ENCODE measurements at places on chromosomes 13 and 19.
A peak's percentile ranks its signal among the peaks of the same experiment; 100 is the strongest.

- DNase-seq: no peak
Measured at GRCh38 chr19:591099-591958, 1.6 kb downstream of the HCN2 start.

DNA sequence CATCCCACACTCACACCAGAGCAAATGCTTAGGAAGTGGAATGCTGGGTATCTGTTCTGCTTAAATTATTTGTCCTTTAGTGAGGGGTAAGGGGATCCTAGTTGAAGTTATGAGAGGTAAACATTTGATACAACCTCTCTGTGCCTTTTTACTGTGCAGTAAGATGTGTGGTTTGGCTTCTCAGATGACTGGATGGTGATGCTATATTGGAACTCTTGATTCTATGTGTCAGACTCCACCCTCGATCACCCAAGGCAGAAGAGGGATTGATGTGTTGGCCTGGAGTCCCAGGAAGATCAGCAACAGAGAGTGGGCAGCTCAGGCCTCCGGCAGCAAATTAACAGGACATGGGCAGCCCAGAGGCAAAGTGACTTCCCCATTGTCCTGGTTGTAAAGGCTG lies 66.7 kb downstream of the SIPA1L3 start:
- no peak for DNase-seq

DNA sequence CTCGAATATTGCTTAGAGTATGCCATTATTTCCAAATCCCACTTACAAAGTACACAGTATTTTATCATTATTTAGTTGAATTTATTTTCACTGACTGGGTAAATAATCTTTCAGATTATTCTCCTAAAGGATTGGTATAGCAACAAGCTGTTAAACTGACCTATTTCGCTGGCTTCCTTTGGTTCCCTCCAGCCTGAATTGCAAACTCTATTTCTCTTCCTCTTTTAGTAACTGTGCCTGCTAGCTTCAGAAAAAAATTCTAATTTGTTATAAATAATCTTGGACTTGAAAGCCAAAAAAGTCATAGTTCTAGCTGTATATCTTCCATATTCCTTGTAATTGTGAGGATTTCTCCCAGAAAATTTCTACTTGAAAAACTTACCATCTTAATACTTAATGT lies 15.0 kb upstream of the CCNA1 start:
- DNase-seq: no peak

- DNase-seq: no peak
Measured at GRCh38 chr13:32309312-32310133, 5.6 kb downstream of the ZAR1L start.

- no peak for DNase-seq
Measured at GRCh38 chr19:17953316-17953801, 13.5 kb upstream of the KCNN1 start.

GRCh38 chr19:31907661-31908060 lies 437.7 kb upstream of the ZNF507 start:
- DNase-seq: no peak

DNA sequence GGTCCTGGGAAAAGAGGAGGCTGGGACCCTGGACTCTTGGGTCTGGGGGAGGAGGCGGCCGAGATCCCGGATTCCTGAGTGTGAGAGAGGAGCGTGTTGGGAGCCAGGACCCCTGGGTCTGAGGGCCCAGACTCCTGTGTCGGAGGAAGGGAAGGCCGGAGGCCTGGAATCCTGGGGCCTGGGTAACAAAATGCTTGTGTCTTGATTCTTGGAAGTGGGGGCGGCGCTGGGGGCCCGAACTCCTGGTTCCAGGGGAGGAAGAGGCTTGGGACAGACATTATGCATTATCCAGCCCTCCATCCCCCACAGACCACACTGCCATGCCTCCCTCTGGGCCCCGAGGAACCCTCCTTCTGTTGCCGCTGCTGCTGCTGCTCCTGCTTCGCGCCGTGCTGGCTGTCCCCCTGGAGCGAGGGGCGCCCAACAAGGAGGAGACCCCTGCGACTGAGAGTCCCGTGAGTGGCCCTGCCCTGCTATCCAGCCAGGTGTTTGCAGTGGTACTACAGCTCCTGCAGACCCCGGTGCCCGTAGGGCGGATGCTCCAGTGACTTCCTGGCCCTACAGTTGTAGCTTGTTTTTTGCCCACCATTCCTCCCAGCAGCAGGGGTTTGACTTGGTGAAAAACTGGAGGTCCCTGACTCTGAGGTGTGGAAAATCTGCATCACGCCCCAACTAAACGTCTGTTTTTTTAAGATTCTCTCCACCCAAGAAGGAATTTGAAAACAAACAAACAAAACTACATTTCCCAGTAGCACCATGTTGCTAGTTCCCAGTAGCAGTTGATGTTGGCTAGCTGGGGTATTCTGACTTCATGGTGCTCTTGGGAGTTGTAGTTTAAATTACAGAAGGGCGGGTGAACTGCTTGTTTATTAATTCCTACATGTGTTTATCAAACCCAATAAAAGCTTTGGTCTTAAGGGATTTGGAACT lies 630 bp downstream of the NUCB1 start:
- no peak for DNase-seq

DNA sequence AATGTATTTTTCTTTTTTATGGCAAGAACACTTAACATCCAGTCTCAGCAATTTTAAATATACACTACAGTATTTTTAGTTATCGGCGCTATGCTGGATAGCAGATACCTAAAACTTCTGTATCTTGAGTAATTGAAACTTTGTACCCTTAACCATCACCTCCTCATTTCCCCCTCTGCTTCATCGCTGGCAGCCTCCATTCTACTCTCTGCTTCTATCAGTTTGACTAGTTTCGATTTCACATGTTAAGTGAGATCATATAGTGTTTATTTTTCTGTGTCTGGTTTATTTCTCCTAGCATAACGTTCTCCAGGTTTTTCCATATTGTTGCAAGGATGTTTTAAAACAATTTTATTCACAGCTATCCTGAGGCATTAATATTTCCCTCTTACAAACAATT lies 340.8 kb upstream of the SLC10A2 start:
- DNase-seq: no peak

DNA sequence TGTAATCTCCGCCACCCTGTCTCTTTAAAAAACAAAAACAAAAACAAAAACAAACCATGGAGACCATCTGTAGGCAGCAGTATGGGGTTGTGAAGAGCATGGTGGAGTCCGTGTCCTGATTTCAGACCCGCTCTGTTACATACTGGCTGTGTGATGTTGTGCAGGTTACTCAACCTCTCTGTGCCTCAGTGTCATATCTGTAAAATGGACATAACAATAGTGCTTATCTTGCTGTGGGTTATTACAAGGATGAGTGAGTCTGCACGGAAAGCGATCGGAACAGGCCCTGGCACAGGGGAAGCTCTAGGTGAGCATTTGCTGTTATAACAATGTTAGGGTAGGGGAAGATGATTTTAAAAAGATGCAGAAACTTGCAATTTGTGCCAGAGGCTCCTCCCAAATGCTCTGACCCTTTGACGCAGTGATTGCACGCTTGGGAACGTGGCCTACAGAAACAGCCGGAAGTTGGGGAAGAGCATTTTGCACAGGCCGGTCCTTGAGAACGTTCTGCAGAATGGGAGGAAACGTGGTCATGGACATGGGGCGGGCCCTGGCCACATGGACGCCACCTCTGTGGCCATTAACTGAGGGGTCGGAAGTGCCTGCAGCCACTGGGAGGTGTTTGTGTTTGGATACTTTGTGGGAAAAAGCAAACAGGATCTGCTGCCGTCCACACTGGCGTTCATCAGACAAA lies 15.7 kb upstream of the SELENOW start:
- DNase-seq: no peak

- no peak for DNase-seq
Measured at GRCh38 chr13:94389604-94390351, 89.7 kb downstream of the DCT start.

- no peak for DNase-seq
Measured at GRCh38 chr19:16160943-16161560, 12.3 kb downstream of the CIB3 start.

- DNase-seq: no peak
Measured at GRCh38 chr19:58367698-58368454, 5.3 kb upstream of the ZNF497 start.

GRCh38 chr19:18433015-18433691 lies 4.8 kb downstream of the ISYNA1 start:
- DNase-seq: no peak

DNA sequence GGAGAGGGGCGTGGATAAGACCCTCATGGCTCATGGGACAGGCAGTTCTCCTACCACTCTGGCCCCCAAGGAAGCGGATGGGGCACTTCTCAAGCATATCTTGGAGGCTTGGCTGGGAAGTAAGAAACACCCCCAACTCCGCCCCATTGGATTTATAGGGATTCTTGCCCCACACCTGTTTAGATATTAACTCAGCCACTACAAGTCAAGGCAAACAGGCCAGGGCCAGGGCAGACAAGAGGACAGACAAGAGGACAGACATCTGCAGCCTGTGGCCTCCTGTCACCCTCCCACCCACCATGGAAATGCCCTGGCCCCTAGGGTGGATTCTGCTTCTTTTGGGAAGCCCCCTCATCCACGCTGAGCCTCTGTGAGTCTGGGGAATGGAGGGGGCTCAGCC lies 24.1 kb downstream of the RDH8 start:
- DNase-seq: no peak

DNA sequence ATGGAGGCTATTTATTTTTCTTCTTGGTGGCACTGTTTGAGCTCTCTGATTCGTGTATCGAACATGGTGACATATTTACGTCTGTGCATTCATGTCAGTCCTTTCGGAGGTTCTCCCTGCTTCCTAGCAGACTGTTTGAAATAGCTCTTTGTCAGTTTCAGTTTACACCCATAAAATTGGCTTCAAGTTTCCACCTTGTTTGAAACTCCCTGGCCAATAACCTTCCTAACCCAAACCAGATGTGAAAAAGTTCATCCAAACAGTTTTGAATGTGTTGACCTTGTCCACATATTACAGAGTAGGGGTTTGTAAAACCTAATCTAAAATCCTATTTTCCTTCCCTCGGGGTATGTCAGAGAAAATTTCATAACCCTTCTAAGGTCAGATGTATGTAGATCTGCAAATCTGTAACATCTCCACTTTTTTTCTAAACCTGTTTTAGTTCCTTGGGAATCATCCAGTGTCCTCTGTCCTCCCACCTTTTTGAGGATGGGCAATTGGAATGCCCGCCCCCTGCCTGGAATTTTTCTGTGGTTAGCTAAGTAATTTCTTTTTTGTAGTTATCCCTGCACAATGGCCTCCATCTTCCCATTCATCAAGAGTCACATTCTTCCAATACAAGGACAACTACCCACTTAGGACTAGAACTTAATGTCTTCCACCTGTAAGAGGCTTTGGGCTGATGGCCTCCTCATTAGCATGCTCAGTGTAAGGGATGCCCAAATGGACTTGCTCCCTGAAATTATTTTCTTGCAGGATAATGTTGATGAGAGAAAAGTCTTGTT lies 499.8 kb downstream of the GPC6 start:
- no peak for DNase-seq

- peak; percentile 20 for DNase-seq
Measured at GRCh38 chr19:32405431-32406160, at the start of gene DPY19L3. Gene DPY19L3 (plus strand): TSS chr19:32405770. CDS start chr19:32408254, 2,484 bp downstream.

DNA sequence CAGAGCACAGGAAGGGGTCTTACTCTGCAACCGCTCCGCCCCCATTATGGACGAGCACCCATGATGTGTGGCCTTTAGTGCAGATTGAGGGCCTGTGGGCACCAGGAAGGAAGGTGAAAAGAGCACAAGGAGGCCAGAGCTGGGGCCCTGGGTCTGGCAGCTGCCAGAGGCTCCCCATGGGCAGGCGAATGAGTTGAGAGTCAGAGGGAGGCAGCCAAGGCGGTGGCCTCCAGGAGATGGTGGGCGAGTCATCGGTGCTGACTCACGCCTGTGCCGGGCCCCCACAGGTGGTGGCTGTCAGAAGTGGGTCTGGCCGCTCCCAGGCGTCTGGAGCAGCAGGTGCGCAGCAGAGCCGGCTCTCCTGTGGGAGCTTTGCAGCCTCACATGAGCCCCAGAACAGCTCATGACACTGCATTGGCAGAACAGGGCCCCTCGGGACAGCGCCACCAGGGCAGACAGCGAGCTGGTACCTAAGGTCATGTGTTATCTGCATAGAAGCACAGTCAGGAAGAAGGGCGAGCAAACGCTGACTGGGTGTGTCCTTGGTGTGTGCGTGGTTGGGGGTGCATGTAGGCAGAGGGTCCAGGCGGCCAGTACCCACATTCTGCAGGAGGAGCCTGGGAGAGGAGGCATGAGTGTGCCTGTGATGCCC lies 68.8 kb downstream of the CHST8 start:
- DNase-seq: no peak

- DNase-seq: no peak
Measured at GRCh38 chr13:25860265-25860664, 191.6 kb downstream of the SHISA2 start.

- DNase-seq: no peak
Measured at GRCh38 chr19:14977128-14977527, 2.5 kb downstream of the SLC1A6 start.

DNA sequence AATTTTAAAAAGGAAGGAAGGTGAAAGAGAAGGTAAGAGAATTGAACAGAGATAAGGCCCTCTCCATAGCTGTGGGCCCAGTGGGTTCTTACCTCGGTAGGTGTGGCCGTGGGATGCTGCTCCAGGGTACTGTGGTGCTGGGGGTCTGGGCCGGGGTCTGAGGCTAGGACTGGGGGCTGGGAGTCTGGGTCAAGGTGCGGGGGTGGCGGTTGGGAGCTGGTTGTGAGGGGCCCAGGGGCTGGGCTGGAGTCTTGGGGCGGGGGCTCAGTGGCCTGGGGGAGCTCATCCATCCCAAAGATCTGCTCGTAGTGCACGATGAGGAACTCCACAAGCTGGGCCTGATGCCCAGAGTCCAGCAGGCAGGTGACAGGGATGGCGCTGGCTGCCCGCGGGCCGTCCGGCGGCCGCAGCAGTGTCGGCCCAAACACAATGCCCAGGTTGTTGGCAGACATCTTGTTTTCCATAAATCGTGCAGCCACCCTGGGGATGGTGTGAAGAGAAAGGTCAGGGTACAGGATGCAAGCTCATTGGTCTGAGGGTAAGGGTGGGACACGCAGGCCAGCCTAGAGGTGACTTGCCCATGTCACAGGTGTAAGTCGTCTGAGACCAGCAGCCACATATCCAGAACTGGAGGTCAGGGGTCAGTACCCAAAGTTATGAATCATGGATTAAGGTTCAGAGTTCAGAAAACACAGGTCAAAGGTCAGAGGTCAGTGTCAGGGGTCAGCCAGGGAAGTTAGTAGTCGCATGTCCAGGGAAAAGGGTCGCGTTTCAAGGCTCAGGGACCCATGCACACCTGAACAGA lies 5.9 kb upstream of the LPAR2 start:
- no peak for DNase-seq

DNA sequence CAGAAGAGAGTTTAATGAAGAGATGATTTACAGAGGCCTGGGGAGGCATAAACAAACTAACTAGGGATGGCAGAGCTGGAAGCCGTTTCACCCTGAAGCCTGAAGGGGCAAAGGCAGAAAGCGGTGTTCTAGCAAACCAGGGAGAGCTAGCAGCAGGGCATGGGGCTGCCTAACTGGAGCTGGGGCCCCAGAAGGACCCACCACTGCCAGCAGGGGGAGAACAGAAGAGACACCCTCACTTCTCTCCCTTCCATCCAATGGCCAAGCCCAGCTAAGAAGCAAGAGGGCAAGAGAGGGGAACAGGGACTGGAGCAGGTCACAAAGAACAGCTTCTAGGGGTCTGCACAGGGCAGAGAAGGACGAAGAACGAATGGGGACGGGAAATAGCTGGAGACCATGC lies 195.5 kb downstream of the KATNAL1 start:
- DNase-seq: no peak

GRCh38 chr19:42284066-42284501 lies 15.0 kb downstream of the CIC start:
- DNase-seq: no peak
